ENCODE measurements at places on chromosomes 5 and 9.
A peak's percentile ranks its signal among the peaks of the same experiment; 100 is the strongest.

DNA sequence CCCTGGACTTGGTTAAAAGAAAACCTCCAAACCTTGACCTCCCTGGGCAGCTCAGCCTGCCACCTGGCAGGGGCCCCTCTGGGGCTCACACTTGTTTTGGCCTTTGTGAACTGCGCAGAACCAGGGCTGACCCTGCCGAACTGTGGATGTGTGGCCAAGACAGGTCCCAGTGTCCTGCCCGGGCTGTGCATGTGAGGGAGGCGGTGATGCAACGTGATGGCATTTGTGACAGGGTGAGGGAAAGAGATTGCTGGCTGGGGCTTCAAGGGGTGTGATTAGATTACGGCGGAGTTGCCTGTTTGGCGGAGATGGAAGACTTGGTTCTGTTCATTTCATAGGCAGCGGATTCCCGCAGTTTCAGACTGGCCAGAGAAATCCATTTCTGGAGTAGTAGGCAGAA, 30.4 kb upstream of the NKX2-5 start:
- DNase-seq = no peak

- DNase-seq = peak; percentile 27
These were observed 87.9 kb upstream of the FSD1L start for GRCh38 chr9:105359892-105360291.

DNA sequence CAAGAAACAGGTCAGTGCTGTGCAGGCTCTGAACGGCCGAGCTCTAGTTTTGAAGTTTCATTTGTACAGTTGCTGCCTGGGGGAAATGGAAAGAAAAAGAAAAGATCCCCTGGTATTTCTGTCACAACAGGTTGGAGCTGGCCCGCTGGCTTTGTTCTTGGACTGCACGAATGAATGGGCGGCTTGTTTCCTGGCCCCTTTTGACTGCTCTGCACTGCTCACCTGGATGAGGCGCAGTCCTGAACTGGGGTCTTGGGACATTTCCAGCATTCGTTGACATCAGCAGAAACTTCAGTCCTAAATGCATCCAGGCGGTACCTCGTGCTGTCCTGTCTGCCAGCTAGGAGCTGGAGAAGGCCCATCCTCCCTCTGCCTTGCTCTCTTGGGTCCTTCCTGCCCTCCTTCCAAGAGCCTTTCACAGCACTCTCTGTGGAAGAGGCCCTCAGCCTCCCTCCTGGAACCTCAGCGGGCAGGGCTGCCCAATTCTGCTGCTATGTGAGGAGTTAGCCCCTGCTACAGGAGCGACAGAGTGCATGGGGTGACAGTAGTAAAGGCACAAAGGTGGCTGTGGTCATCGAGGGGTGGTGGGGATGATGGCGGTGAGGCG, 189.2 kb downstream of the FSTL4 start:
- no peak for DNase-seq

DNA sequence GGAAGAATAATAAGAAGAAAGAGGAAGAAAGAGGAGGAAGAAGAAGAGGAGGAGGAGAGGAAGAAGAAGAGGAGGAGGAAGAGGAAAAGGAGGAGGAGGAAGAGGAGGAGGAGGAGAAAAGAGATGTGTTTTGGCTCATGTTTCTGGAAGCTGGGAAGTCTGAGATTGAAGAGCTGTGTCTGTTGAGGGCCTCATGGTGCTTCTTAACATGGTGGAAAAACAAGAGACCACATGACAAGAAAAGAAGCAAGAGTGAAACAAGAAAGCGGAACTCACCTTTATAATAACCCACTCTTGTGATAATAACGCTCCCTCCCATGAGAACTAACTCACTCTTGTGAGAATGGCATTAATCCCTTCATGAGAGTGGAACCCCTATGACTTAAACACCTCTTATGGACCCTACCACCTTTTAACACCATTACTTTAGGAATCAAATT, 36.1 kb upstream of the RANBP6 start:
- no peak for DNase-seq

DNA sequence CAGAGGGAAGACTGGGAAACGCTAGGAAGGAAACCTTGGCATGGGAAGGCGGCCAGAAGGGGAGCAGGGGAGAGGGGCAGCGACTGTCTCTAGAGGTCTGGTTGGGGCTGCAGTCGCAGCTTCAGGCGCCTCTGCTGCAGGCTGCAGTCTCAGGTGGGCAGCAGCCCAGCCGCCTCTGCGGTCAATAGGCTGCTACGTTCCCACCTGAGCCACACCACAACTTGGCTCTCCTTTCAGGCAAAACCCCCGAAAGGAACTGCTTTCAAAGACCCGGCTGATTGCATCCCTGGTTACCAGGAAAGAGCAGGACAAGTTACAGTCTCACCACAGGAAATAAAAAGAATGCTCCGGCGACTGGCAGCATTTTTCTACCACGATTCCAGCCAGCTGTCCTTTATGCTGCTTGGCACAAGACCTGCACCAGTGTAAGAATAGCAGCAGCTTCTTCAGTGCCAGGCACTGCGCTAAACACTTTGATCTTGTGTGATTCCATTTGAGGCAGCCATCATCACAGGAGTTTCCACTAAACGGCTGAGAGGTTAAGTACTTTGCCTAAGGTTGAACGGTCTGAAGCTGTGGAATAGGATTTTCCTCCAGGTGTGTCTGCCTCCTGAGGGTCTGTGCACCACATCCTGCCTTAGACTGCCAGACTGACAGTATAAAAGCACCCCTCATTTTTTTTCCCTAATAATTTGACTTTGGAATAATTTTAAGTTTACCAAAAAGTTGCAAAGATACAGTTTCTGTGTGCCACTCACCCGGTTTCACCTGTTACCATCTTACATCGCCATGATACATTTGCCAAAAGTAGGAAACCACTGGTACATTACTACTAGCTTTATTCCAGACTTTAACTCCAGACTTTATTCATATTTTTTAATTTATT, 7.5 kb downstream of the RPS14 start:
- DNase-seq = no peak

DNA sequence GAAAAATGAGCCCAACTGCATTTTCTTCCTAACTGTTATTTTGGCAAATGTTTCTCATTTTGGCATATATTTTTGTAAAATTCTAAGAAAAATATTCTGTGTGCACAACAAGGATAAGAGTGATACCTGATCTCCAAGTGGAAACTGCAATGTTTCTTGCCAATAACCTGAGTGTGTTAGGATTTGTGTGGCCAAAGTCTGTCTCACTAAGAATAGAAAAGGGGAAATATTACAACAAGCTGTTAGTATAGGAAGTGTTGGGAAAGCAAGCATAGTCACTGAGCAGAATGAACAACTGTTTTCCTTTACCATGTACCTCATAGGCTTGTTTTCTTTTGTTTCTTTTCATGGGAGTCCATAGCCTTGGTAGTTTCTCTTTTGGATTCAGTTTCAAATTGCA, 624.2 kb downstream of the MTRR start:
- DNase-seq = no peak

DNA sequence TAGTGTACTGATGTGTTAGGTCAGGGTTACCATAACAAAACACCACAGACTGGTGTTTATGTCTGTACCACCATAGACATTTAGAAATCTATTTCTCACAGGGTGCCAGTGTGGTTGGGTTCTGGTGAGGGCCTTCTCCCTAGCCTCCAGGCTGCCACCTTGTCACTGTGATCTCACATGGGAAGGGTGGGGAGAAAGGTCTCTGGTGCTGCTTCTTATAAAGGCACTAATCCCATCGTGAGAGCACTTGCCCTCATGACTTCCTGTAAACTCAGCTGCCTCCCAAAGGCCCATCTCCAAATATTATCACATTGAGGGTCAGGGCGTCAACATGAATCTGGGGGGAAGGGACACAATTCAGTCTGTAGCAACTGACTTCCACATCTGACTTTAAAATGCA, 49.8 kb downstream of the PIK3R1 start:
- no peak for DNase-seq

DNA sequence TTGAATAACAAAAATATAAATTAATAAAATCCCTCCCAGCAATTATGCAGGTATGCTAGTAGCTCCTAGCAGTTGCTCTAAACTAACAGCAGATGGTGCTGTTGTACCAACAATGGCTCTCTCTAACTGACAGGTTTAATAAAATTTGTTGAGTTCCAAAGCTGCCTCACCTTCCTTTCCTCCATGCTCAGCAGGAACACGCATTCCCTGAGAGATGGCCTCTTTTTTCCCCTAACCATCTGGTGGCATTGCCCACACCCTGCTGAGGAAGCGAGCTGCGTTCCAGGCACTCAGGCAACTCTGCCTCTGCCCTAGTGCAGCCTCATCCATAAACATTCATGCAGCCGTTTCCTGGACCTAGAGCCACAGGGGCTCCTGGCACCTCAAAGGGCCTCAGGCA, 106.2 kb downstream of the KLHL3 start:
- DNase-seq = no peak

- DNase-seq = no peak
These were observed 1551.7 kb downstream of the MAT2B start for GRCh38 chr5:165057145-165057544.

- DNase-seq = no peak
These were observed 6.2 kb upstream of the OLFM1 start for GRCh38 chr9:135081264-135081660.

DNA sequence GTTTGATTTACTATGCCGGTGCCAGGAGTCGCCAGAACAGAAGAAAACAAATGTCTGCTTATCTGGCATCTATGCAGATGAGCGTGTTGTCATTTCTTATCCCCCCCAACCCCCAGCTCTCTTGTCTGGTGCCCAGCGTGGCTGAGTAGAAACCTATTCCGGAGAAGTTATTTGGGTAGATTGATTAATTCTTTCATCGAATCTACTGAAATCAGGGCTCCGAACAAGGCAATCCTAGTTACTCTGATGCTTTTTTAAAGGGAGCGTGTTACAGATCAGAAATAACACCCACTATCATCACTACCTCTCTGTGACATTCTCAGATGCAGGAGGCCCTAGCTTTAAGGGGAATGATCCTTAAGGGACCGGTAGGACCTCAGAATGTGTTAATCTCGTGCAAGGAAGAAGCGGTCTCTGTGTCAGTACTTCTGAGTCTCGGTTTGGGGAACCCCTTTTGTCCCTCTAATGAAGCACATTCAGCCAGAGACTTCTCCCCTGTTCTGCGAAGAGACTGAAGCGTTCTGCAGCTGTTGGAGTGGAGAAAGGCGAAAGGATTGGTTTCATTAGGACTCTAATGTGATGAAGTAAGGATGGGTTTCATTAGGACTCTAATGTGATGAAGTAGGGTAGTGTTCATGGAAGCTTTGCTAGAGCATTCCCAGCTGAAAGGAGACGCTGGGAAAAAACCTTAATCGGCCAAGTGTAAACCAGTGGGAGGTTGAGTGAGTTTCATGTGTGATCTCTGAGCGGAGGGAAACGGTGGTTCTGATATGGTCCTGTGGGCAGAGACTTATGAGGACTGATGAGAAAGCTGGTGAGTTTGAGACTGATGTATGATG, 1.5 kb downstream of the PIP5K1B start:
- DNase-seq = no peak

DNA sequence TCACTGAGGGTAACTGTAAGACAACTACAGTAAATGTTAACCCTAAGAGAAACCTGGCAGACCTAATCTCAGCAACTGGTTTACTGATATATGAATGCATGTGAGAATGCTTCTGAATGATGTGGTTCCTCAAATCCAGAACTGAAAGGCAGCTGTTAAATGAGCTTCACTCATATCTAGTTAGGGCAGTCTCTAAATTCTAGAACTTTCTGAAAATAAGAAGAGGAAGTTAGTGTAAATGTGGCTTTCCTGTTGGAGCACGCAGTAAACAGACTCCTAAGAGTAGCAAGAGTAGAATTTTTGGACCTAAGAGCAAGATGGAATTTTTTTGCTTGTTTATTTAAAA, 117.9 kb upstream of the KCNN2 start:
- no peak for DNase-seq

DNA sequence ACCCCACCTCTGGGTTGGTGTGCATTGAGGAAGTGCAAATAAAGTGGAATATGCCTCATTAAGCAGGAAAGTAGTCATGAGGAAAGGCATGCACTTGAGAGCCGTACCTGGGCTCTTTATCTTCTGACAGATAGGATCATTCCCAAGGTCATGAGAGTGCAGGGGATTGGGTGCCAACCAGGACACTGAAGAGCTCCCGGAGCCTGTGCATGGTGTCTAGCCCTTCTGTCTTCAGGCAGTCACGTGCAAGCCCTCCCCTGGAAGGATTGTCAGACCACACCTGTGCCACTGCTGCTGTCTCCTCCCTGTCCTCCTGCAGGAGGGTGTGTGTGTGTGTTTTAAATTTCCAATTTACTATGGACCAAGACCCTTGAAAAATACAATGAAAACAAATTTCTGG, 69.6 kb downstream of the PDE8B start:
- DNase-seq = no peak

DNA sequence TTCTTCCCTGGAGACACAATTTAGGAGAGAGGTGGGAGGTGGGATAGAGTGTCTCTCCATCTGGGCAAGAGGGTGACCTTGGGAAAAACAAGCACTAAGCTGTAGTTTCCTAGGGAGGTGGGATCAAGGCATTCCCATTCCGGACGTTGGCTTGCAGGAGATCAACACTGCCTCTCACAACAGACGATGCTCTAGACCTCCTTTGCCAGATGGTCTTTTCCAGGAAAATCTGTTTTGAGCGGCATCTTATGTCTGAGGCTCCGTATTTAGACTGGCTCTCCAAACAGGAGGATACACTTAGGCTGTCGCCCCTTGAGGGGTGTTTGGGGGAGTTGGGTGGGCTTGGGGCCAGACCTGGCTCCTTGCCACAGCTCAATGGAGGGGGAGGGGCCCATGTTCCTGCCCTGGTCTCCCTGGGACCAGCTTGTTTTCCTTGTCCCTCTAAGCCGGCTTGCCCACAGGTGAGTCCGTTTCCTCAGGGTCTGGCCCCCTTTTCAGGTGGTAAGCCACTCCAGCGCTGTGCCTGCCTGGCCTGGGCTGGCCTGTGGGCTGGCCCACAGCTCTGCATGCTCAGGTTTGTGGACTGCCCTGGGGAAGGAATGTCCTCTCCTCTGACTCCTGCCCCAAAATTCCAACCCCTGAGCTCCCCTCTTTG, 2.4 kb downstream of the PSD2 start:
- no peak for DNase-seq

GRCh38 chr9:6805532-6805931, 47.8 kb downstream of the KDM4C start:
- DNase-seq = no peak

GRCh38 chr9:76835571-76836283, 70.2 kb downstream of the PRUNE2 start:
- no peak for DNase-seq

- DNase-seq = no peak
These were observed 31.0 kb upstream of the TNFAIP8 start for GRCh38 chr5:119324842-119325241.

GRCh38 chr5:149893403-149893931, 51.1 kb downstream of the PDE6A start:
- DNase-seq = no peak

DNA sequence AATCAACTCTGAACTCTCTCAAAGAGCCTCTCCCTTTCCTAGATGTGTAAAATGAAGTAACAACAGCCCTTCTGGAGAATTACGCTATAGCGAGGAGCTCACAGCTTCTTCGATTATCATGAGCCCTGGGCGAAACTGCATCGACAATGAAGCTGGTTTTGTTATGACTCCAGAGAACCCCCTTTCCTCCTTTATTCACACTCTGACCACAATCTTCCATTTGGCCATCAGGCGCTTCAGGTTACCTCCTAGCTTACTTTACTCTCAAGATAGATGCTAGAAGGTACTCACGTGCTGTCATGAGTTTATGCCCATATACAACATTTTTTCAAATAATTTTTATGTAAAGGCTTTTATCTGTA, 362.7 kb upstream of the RFX3 start:
- DNase-seq = no peak

- no peak for DNase-seq
These were observed 90.6 kb upstream of the ICE1 start for GRCh38 chr5:5331848-5332247.
